Panc1 (cell line): ENCODE measurements at places on chromosomes 3 and 15. TPM values are rescaled to one million over a fixed set of nuclear protein-coding genes. Genes with fewer than 3 reads are reported as not detected.
A peak's percentile ranks its signal among the peaks of the same experiment; 100 is the strongest.

Gene SAMMSON
- total RNA-seq, result not detected

- peak overlapping the region; percentile 20; the same call in 1 of the 2 replicates for H3K27ac ChIP-seq
- no peaks in the 10 kb centered on the region for H3K27me3 ChIP-seq
- no peaks in the 10 kb centered on the region for H3K36me3 ChIP-seq
These were observed 66.5 kb upstream of the RNU6-1 start for GRCh38 chr15:67906382-67906781.

Gene ADAMTS17
- total RNA-seq, result 1.6 TPM

- DNase-seq, result no peak
- H3K27me3 ChIP-seq, result no peaks in the 10 kb centered on the region
- no peaks in the 10 kb centered on the region for H3K36me3 ChIP-seq
- no peak overlapping the region for H3K27ac ChIP-seq
- H3K4me3 ChIP-seq, result no peak overlapping the region
These were observed 42.0 kb upstream of the SKOR1 start for GRCh38 chr15:67783303-67783702.

Gene MYNN
- total RNA-seq, result 16.2 TPM

- no peaks in the 10 kb centered on the region for H3K36me3 ChIP-seq
- H3K27me3 ChIP-seq, result no peaks in the 10 kb centered on the region
- H3K4me3 ChIP-seq, result peak overlapping the region; percentile 53
- H3K27ac ChIP-seq, result no peak overlapping the region
These were observed 473 bp downstream of the FHIT start for GRCh38 chr3:61250784-61251173.

- peaks cover 38% of the 10 kb centered on the region for H3K4me1 ChIP-seq
- H3K4me3 ChIP-seq, result peak overlapping the region; percentile 42
- peak overlapping the region; percentile 73 for H3K27ac ChIP-seq
- H3K27me3 ChIP-seq, result no peaks in the 10 kb centered on the region
- H3K36me3 ChIP-seq, result no peaks in the 10 kb centered on the region
- DNase-seq, result no peak
These were observed 2.9 kb downstream of the FOXL2 start for GRCh38 chr3:138943724-138944653.

GRCh38 chr3:110291886-110292501 is 779.6 kb upstream of the NECTIN3 start:
- no peak for DNase-seq
- H3K36me3 ChIP-seq, result no peaks in the 10 kb centered on the region
- H3K4me1 ChIP-seq, result no peaks in the 10 kb centered on the region
- H3K27me3 ChIP-seq, result no peaks in the 10 kb centered on the region
- H3K27ac ChIP-seq, result no peak overlapping the region
- no peak overlapping the region for H3K4me3 ChIP-seq

DNA sequence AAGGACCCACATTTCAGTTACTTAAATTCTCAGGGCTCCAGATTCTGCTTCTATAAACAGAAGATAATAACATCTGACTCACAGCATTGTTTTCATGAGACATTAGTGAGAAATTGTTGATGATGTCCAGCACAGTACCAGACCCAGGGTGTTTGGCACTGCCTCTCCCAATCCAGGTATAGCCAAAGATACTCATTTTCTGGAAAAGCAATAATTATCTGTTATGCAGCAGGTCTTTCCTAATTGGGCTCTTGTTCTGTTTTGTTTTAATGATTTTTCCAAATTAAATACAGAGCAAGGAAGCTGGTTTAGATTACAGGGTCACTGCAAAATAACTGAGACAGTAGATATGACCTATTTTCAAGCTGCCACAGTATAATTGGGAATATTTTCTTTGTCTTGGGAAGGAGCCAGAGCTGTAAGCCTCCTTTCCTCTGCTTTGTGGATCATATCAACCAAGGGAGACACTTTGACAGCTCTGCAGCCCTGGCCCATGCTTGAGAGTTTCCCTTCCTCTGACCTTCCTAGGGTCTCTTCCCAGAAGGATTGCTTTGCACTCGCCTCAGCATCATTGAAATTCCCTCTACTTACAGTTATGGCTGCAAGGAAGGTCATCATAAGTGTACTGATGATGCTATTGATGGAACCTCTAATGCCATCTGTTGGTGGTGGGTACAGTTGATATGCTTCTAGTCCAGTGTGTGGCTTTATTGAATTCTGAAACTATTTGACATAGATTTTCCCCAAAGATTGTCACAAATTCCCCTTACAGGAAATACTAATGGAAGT is 522.4 kb upstream of the ADAMTS9 start:
- no peaks in the 10 kb centered on the region for H3K4me1 ChIP-seq
- no peaks in the 10 kb centered on the region for H3K36me3 ChIP-seq
- DNase-seq, result no peak
- H3K27me3 ChIP-seq, result no peaks in the 10 kb centered on the region
- H3K4me3 ChIP-seq, result no peak overlapping the region

DNA sequence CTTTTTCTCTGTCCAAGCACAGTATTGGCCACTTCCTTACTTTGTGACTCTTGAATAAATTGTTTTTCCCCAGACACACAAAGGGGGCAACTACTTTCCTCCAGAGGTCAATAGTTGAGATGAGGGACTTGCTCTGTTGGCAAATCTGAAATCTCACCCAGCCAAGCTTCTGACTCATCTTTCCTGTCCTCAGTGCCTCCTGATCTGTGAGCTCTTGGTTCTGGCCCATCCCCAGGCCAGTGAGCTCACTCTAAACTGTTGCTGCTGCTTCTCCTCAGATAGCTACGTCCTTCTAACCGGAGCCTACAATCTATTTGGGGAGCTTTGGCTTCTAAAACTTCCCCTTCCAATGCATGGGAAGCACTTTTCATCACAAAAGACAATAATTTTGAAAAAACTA is 50.0 kb upstream of the NMD3 start:
- H3K36me3 ChIP-seq, result no peaks in the 10 kb centered on the region
- no peaks in the 10 kb centered on the region for H3K4me1 ChIP-seq
- no peaks in the 10 kb centered on the region for H3K27me3 ChIP-seq
- H3K4me3 ChIP-seq, result no peak overlapping the region

DNA sequence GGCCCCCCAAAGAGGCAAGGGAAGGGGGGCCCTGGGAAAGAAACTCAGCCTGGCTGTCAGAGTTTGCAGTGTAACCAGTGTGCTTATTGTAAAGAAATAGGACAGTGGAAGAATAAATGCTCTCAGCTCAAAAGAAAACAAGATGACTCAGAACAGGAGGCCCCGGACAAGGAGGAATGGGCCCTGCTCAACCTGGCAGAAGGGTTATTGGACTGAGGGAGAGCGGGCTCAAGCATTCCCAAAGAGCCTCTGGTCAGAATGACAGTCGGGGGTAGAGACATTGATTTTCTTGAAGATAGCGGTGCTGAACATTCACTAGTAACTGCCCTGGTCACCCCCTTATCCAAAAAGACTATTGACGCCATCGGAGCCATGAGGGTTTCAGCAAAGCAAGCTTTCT is 100.4 kb upstream of the OSBPL11 start:
- no peak overlapping the region for H3K4me3 ChIP-seq
- no peaks in the 10 kb centered on the region for H3K36me3 ChIP-seq
- H3K4me1 ChIP-seq, result no peaks in the 10 kb centered on the region
- peaks cover 6% of the 10 kb centered on the region; the same call in 1 of the 2 replicates for H3K27me3 ChIP-seq
- H3K27ac ChIP-seq, result no peak overlapping the region

- no peak for DNase-seq
- no peak overlapping the region for H3K4me3 ChIP-seq
- peaks cover 15% of the 10 kb centered on the region; the same call in 1 of the 2 replicates for H3K4me1 ChIP-seq
- H3K36me3 ChIP-seq, result no peaks in the 10 kb centered on the region
- no peaks in the 10 kb centered on the region for H3K27me3 ChIP-seq
These were observed 133.6 kb downstream of the TPRG1 start for GRCh38 chr3:189305412-189305811.

GRCh38 chr3:140186421-140186920 is 251.5 kb downstream of the CLSTN2 start:
- no peak for DNase-seq
- no peaks in the 10 kb centered on the region for H3K4me1 ChIP-seq
- H3K27me3 ChIP-seq, result no peaks in the 10 kb centered on the region
- no peak overlapping the region for H3K4me3 ChIP-seq
- H3K27ac ChIP-seq, result no peak overlapping the region
